Activated CD4-positive, alpha-beta memory T cell treated with anti-CD3 and anti-CD28 coated beads, Interleukin-2, amount 10 ng/mL, durations not matched to agents 7 days and 5 days (primary cell): ENCODE measurements at places on chromosomes 3 and 15. TPM values are rescaled to one million over a fixed set of nuclear protein-coding genes. Genes with fewer than 3 reads are reported as not detected.

DNA sequence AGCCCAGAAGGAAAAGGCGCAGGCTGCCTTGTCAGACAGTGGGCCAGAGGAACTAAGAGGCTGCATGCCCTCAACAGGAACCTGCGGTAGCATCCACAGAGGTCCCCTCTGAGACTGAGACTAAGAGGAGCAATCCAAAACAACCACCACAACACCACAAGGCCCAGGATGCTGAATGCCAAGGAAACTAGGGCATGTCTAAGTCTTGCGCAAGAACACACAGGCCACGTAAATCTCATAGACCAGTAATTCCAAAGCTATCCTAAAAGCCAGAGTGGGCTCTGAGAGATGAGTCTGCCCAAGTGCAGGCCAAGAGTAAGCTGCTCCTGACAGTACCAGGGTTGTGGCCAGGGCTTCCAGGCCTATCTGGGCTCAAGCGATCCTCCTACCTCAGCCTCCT, 12.9 kb downstream of the MON1A start:
- no peaks in the 10 kb centered on the region for H3K27me3 ChIP-seq
- no peak overlapping the region for H3K27ac ChIP-seq
- peaks cover 1% of the 10 kb centered on the region for H3K4me1 ChIP-seq
- H3K4me3 ChIP-seq, result no peak overlapping the region
- DNase-seq, result no peak
- peaks cover 6% of the 10 kb centered on the region for H3K36me3 ChIP-seq

DNA sequence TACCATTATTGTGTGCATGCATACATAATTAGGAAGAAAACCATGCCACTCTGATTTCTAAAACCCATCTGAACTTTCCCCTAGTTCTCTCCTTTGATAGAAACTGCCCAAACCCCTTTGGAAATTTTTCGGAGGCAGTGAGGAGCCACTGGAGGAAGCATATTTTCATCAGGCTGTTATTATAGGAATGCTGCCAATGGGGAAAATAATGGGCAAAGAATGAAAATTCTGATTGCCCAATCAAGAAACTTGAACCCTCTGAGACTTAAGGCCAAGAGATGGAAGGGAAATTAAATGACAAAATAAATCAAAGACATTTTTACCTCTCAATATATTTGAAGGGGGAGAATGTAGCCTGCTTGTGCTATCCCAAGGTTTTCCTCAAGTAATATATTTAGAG, 376.0 kb upstream of the PDZRN3 start:
- no peak overlapping the region for H3K4me3 ChIP-seq
- H3K36me3 ChIP-seq, result no peaks in the 10 kb centered on the region
- no peaks in the 10 kb centered on the region for H3K4me1 ChIP-seq
- H3K27me3 ChIP-seq, result no peaks in the 10 kb centered on the region
- H3K27ac ChIP-seq, result no peak overlapping the region
- no peak for DNase-seq

DNA sequence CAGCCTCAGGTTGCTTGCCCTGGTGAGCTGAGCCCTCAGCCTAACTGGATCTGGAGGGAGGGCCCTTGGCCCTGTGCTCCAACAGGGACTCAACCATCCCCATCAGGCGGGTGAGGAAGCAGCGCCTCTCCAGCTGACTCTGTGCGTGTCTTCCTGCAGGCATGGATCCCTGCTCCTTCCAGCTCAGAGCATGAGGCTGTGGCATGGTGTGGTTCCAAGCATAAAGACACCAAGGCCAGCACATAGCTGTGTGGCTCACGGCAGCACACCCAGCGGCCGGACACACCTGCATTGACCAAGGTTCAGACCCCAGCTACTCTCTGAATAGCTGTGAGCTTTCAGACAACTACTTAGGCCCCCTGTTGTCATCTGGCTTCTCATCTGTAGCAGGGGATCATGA, 131.0 kb upstream of the PLXNA1 start:
- H3K27me3 ChIP-seq, result no peaks in the 10 kb centered on the region
- no peaks in the 10 kb centered on the region for H3K4me1 ChIP-seq
- H3K36me3 ChIP-seq, result no peaks in the 10 kb centered on the region
- H3K4me3 ChIP-seq, result no peak overlapping the region

GRCh38 chr15:27223179-27223578, 252.2 kb downstream of the GABRG3 start:
- H3K36me3 ChIP-seq, result no peaks in the 10 kb centered on the region
- H3K4me1 ChIP-seq, result no peaks in the 10 kb centered on the region
- no peak overlapping the region for H3K27ac ChIP-seq
- DNase-seq, result no peak

- peaks cover 44% of the 10 kb centered on the region for H3K27me3 ChIP-seq
- H3K27ac ChIP-seq, result no peak overlapping the region
- H3K4me3 ChIP-seq, result no peak overlapping the region
- DNase-seq, result no peak
Measured at GRCh38 chr3:45048244-45048643, 22.1 kb downstream of the CLEC3B start.

GRCh38 chr15:82647835-82648256, 683 bp upstream of the CPEB1 start:
- peak; percentile 20 for DNase-seq
- H3K27me3 ChIP-seq, result peaks cover 50% of the 10 kb centered on the region
- no peaks in the 10 kb centered on the region for H3K36me3 ChIP-seq
- no peak overlapping the region for H3K4me3 ChIP-seq
- peaks cover 6% of the 10 kb centered on the region for H3K4me1 ChIP-seq
- no peak overlapping the region for H3K27ac ChIP-seq

GRCh38 chr3:77605865-77606264, 566.0 kb downstream of the ROBO2 start:
- H3K4me3 ChIP-seq, result no peak overlapping the region
- no peaks in the 10 kb centered on the region for H3K27me3 ChIP-seq
- no peak for DNase-seq
- H3K36me3 ChIP-seq, result no peaks in the 10 kb centered on the region
- H3K4me1 ChIP-seq, result no peaks in the 10 kb centered on the region
- no peak overlapping the region for H3K27ac ChIP-seq

DNA sequence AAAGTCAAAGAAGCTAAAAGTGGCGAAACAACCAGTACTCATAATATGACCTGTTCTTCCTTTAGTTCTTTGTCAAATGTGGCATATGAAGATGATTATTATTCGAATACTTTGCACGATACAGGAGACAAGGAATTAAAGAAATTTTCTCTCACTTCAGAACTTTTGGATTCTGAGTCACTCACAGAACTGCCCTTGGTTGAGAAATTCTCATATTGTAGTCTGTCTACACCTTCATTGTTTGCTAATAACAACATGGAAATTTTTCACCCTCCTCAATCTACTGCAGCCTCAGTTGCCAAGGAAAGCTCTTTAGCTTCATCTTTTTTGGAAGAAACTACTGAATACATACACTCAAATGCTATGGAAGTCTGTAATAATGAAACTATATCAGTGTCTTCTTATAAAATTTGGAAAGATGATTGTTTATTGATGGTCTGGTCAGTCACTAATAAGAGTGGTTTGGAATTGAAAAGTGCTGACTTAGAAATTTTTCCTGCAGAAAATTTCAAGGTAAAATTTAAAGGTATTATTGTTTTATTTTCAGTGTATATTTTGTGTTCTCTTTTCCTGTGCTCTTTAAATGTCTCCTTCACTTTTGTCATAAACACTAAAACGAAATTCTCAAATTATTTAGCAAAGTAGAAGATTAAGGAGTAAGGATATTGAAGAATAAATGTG, 89.0 kb downstream of the AP4E1 start:
- no peak for DNase-seq
- H3K27me3 ChIP-seq, result no peaks in the 10 kb centered on the region
- no peaks in the 10 kb centered on the region for H3K4me1 ChIP-seq
- H3K36me3 ChIP-seq, result peaks cover 37% of the 10 kb centered on the region
- H3K27ac ChIP-seq, result no peak overlapping the region

DNA sequence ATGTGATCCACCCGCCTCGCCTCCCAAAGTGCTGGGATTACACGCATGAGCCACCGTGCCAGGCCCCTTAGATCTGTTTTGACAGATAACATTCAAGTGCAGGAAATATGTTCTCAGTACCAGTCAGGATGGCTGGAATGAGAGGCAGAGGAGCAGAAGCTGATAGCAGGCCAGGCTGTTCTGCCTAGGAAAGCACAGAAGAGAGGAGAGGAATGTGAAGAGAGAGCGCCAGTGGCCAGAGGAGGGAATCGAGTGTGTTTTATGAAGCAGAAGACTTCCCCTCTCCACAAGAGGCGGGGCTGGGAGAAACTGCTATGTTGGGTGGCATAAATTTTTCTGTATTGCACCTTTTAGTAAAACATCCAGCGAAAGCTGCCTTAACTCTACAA, 32.0 kb upstream of the RYK start:
- peaks cover 57% of the 10 kb centered on the region for H3K27me3 ChIP-seq
- no peaks in the 10 kb centered on the region for H3K4me1 ChIP-seq
- H3K36me3 ChIP-seq, result no peaks in the 10 kb centered on the region
- H3K27ac ChIP-seq, result no peak overlapping the region

DNA sequence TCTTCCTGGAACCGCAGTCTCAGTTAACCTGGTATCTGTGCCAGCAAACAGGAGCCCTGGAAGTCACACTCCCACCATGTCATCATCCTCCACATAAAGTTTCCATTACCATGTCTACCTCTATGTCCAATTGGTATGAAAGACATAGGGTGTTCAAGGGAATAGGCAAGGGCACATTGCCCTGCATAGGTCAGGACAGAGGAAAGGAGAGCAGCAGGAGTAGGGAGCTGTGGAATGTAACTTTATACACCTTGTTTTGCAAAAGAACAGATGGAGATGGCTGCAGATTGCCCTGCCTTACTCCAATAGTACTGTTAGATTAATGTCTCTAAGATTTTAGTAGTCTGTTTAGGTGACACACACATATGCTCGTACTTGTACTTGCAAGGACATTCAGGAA, 1056.4 kb downstream of the NTRK3 start:
- H3K27ac ChIP-seq, result no peak overlapping the region
- H3K27me3 ChIP-seq, result no peaks in the 10 kb centered on the region
- no peaks in the 10 kb centered on the region for H3K36me3 ChIP-seq
- H3K4me3 ChIP-seq, result no peak overlapping the region
- H3K4me1 ChIP-seq, result no peaks in the 10 kb centered on the region

DNA sequence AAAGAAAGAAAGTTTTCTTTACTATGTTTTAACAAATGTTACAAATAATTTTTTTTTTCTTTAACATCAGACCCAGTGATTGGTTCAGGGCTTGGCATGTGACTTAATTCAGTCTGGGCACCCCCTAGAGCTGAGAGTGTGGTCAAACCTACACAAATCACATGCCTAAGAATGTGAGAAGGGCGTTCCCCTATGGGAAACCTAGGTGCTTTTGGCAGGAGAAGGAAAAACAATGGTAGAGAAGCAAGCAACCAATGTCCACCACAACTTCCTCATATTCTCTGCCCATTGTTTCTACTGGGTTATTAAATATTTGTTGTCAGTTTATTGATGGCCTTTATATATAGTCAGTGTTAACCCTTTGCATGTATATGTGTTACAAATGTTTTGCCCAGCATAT, 21.4 kb upstream of the PIAS1 start:
- H3K36me3 ChIP-seq, result no peaks in the 10 kb centered on the region
- peaks cover 31% of the 10 kb centered on the region for H3K27me3 ChIP-seq
- no peak for DNase-seq
- no peaks in the 10 kb centered on the region for H3K4me1 ChIP-seq

DNA sequence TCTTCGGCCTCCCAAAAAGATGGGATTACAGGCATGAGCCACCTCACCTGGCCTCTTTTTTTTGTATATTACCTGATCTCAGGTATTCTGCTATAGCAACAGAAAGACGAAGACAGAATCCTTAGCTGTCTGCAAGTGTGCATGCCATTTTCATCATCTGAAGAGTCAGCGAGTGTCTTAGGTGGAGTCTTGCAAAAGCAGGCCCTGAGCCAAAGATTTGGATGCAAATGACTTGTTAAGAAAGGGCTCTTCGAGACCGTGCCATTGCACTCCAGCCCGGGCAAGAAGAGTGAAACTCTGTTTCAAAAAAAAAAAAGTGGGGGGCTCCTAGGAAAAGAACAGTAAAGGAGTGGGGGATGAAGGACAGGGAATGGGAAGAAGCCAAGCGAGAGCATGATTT, 10.2 kb upstream of the TRIM69 start:
- no peaks in the 10 kb centered on the region for H3K27me3 ChIP-seq
- H3K4me3 ChIP-seq, result peak overlapping the region; percentile 99
- DNase-seq, result peak; percentile 32
- H3K27ac ChIP-seq, result peak overlapping the region; percentile 100
- peaks cover 68% of the 10 kb centered on the region for H3K4me1 ChIP-seq

DNA sequence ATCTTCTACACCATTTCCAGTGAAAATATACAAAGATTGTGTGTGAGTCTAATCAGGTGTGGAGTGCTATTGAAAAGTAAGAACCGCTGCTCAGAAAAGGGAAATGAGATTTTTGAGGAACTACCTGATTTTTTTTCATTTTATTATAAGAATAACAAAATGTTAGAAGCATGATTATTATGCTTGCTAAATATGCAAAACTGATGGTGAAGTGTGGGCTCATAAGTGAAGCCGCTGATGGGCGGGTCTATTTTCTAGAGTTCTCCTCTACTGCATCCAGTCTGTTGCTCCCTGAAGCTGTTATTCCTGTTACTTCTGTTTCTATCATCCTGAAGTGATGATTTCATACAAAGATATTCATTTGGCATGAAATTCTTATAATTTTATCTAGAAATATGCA, 612.0 kb downstream of the CADM2 start:
- H3K36me3 ChIP-seq, result no peaks in the 10 kb centered on the region
- H3K4me3 ChIP-seq, result no peak overlapping the region
- DNase-seq, result no peak
- H3K4me1 ChIP-seq, result no peaks in the 10 kb centered on the region
- H3K27me3 ChIP-seq, result no peaks in the 10 kb centered on the region

GRCh38 chr3:43010638-43011037, 31.5 kb downstream of the GASK1A start:
- H3K27ac ChIP-seq, result no peak overlapping the region
- no peaks in the 10 kb centered on the region for H3K4me1 ChIP-seq
- H3K36me3 ChIP-seq, result no peaks in the 10 kb centered on the region
- no peaks in the 10 kb centered on the region for H3K27me3 ChIP-seq
- DNase-seq, result no peak

DNA sequence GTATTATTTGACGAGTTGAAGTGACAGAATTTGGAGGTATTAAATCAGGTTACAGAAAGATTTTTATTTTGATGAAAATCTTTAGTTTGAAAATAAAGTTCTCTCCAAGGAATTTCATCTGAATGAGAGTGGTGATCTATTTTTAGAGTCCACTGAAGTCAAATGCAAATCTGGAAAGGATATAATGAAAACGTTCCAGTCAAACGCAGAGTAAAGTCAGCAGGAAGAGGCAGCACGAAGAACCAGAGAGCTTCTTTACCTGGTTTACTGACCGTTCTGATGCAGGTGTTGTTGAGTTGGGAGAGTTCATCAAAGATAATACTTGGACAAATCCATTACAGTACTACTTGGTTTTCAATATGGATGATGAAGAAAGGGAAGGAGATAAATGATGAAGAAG, 8.7 kb downstream of the P2RY14 start:
- no peak overlapping the region for H3K4me3 ChIP-seq
- H3K27ac ChIP-seq, result no peak overlapping the region
- H3K27me3 ChIP-seq, result no peaks in the 10 kb centered on the region
- H3K4me1 ChIP-seq, result peaks cover 38% of the 10 kb centered on the region

The FBN1 gene
- total RNA-seq, result 1.7 TPM

The CADM2 gene
- not detected for total RNA-seq

The STOML1 gene
- 8.5 TPM for total RNA-seq

The C3orf20 gene
- total RNA-seq, result not detected

The P3H2 gene
- not detected for total RNA-seq

The CSTA gene
- total RNA-seq, result not detected
